Activated CD4-positive, alpha-beta T cell treated with anti-CD3 and anti-CD28 coated beads, Interleukin-2, amount 50 U/mL, for 4 hours (primary cell): ENCODE measurements at places on chromosomes 7 and 10.

- DNase-seq: peak; percentile 57
These were observed 116.1 kb downstream of the RNF216 start for GRCh38 chr7:5665094-5666025.

DNA sequence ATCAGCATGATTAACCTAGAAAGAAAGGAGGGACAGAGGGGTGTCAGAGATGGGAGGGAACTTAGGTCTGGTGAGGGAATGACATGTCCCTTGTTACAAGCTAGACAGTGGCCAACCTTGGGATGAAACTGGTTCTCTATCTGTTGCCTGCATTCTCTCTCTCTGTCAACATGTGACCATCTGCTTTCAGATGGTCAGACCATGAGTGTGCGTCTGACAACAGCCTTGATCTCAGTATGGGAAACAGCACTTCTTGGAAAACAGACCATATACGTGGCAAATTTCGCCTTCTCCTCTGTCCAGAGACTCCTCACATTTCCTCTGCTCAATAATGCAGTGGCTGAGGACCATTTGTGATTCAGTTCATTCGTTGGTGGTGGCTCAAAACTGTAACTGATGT, 845.9 kb downstream of the TYW1 start:
- no peak for DNase-seq

DNA sequence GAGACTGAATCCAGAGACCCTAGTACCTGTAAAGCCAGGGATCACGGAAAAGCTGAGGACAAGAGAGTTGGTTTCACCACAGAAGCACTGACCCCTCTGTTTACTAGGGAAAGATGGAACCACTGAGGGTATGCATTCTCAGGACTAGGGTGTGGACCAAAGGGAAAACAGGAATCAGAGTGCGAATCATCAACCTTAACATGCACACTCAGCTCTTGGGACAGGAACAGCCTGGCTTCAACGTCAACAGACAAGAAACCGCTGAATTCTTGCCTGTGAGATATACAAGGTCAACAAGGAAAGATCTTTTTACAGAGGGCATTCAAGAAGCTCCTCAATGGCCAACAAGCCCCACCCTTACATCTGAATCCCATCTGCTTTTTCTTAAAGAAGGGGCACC, 14.9 kb downstream of the TNRC18 start:
- DNase-seq: no peak

GRCh38 chr10:85317827-85318226, 989.4 kb downstream of the CCSER2 start:
- DNase-seq: no peak

DNA sequence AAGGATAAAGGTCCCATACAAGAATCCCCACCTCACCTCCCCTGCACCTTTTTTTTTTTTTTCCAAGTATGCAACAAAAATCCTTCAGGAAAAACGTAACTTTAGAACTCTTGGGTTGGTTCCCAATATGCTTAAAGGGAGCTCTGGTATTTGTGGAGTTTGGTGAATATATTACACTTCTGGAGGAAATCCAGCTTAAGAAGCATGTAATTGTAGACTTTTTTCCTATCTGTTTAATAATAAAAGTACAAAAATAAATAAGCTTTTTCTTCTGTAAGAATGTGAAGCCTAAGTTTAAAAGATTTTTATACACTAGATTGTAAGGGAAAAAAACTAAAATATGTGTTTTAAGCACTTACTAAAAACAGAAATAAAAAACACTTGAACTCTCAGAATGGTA, 102.3 kb downstream of the SORBS1 start:
- no peak for DNase-seq

DNA sequence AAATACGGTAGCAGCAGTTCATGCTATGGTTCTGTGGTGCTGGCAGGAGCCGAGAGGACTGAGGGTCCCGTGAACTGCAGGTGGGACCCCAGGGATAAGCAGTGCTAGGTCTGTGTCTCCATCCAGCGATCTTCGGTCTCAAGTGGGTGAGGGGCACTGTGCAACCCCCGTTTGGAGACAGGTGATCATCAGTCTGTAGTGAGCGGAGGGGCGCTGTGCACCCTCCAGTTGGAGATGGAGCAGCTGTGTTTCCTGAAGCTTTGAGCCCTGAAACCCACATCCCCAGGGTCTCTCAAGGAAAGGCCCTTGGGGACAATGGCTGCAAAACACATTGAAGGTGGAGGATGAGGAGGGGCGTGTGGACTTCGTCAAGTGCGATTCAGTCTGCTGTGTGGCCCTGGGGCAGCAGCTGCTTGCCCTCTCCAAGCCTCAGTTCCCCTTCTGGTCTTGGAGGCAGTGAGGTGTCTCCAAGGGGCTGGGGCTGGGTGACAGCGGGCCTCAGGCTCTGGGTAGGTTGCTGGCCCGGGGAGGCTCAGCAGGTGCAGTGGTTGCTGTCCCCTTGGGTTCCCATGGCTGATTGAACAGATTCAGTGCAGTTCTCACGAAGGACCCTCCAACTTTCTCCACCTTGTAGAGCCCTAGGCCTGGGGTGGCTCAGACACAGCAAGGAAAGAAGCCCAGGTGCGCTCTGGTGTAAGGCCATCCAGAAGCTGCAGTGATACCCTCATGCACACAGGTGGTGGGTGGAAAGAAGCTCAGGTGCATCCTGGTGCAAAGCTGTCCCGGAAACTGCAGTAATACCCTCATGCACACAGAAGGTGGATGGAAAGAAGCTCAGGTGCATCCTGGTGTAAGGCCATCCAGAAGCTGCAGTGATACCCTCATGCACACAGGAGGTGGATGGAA, 160.6 kb downstream of the ADARB2 start:
- DNase-seq: no peak

DNA sequence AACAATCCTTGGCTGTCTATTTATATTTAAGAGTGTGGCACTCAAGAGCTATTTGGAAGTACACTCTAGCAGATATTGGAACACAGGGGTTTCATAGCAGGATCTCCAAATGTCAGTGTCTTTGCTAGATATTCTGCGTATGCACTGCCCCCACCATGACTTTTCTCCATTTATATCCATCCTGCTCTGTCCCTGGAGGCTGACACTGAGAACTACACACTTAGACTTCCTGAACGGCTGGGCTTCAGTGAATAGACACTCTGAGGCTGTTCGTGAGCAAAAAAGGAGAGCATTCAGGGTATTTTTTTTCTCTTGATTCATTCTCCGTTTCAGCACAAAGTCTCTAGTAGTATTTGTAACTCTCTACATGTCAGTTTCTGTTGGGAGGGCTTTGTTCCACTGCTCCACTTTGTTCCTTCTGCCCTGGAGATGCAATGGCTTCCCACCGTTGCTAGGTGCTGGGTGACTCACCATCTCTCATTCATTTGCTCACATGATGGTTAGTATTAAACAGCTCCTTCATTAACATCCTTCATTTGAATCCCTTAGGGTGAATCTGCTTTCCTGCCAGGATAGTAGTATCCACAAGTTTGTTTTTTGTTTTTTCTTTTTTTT, 155.9 kb upstream of the SLC13A1 start:
- no peak for DNase-seq
